ENCODE measurements at places on chromosomes 4 and X. TPM values are rescaled to one million over a fixed set of nuclear protein-coding genes. Genes with fewer than 3 reads are reported as not detected.

DNA sequence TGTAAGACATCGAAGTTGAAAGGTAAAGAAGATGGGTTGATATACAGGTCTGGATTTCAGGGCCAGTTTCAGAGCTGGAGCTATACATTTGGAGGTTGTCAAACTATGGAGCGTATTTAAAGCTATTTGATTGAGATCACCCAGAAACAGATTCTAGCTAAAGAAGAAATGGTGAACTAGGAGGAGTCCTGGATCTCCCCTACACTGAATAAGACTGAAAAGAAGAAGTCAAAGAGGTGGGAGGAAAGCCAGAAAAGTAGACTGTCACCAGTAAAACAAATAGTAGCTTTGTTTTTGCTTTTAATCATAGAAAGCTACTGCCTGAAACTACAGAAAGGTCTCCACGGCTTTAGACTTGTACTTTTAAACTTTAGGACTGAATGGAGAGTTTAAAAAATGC lies 5.0 kb upstream of the NDP start:
- no peak for DNase-seq

DNA sequence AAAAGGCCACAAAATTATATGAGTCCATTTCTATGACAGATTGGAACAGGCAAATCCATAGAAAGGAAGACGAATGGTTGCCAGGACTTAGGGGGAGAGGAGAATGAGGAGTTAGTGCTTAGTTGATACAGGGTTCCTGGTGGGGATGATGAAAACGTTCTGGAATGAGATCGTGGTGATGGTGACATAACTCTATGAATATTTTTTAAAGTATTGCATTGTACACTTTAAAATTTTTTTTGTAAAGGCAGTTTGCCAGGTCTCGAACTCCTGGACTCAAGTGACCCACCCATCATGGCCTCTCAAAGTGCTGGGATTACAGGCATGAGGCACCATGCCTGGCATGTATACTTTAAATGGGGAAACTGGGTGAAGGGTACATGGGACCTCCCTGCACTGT lies 9.9 kb upstream of the CCNQ start:
- DNase-seq, result no peak

DNA sequence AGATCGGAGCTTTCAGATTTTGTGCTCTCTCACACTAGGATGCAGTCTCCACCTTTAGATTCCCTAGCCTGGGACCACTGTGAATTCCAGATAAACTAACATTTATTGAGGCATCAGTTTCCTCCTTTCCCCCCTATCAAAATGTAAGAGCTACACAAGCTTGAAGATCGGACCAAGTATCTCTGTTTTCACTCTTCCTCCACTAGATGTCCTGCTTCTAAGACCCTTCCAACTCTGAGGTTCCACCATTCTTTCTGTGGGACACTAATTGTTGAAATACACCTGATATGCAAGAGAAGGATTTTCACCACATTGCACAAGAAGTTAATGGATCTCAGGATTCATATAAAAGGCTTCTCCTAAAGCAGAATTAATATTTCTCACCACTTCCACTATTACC lies 43.0 kb upstream of the PHOX2B start:
- DNase-seq, result no peak

- no peak for DNase-seq
Observed at GRCh38 chr4:133600008-133600407, 450.9 kb downstream of the PCDH10 start.

- DNase-seq, result no peak
Observed at GRCh38 chr4:4930677-4931076, 71.2 kb downstream of the MSX1 start.

DNA sequence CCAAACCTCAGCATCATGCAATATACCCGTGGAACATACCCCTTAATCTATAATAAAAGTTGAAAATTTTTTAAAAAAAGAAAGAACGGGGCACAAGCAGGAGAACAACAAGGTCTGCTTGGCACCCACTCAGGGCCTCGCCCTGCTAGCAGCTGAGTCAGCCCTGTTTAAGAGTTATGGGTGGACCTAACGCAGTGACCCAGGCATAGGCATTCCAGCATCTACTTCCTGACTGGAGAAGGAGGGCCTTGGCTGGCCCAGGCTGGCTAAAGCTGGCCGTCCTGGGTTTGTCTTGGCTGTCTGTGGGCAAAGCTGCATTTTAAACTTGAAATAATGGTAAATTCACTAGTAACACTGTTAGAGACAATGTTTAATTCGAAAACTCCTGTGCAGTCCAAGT lies 236.7 kb upstream of the PGRMC2 start:
- DNase-seq, result no peak

Gene KIF4A
- 44.7 TPM for total RNA-seq

DNA sequence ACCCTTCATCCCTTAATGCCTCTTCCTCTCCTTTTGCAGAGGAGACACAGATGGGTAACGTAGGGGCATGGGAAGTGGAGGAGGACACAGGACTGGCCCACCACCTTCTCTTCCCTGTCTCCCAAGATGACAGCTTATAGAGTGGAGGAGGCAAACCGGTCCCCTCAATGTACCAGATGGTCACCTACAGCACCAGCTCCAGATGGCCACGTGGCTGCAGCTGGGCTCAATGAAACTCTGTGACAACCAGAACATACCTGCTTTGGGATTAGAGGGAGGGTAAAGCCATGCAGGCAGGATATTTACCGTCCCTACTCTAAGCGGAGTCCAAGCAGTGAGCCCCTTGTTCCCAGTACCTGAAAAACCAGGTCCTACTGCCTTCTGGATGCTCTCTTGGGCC lies 7.5 kb upstream of the KLHL15 start:
- DNase-seq, result no peak

DNA sequence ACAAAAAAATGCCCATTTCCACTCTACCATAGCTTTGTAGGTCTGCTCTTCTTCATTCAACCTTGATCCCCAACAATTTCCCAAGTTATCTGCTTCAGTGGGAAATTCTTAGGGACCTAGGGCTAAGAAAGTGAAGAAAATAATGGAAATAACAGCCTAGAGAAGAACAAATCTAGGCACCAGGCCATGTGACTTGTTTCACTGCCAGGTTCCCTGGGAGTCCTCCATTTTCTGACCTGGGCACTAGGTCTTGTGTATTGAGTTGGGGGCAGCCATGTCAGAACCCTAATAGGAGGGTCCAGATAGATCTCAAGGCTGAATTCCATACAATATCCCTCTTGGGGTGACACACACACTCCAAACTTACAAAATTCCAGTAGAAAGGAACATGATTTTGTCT lies 194.6 kb upstream of the STK26 start:
- DNase-seq, result no peak

DNA sequence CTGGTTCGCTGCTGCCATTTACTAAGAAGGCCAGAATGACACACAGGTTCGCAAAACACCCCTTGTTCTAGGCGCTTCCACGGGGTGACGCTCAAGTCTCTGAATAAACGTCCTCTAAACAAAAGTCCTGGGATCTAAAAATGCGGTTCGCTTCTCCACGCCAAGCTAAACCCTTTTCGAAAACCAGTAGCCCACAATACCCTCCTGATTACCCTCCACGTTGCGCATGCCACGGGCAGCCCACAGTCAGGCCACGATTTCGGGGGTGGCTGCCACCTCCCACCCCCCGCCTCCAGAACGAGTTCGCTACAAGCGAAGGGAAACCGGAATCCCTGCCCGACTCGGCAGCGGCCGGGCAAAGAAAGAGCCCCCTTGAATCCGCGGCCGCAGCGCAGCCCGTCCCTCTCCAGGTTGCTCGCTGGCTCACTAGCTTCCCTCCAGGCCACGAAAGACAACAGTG lies 423 bp downstream of the RPL39 start:
- DNase-seq, result peak; percentile 58

GRCh38 chr4:103032574-103032973 lies 13.1 kb upstream of the SLC9B1 start:
- no peak for DNase-seq

Gene TMPRSS11F
- total RNA-seq, result not detected

DNA sequence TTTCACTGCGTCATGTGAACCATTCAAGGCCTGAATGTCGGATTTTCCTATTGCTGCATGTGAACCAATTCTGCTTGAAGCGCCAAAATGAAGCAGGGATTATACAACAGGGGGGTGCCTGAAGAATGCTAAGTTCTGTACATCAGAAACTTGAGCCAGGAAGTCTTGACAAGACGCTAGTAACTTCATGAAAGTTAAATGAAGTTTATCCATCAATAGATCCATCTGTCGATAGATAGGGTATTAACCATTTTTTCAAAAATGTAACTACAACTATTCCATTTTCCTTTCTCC lies 590 bp upstream of the NAF1 start:
- no peak for DNase-seq

- no peak for DNase-seq
Observed at GRCh38 chrX:16737024-16737423, 17.6 kb downstream of the SYAP1 start.

DNA sequence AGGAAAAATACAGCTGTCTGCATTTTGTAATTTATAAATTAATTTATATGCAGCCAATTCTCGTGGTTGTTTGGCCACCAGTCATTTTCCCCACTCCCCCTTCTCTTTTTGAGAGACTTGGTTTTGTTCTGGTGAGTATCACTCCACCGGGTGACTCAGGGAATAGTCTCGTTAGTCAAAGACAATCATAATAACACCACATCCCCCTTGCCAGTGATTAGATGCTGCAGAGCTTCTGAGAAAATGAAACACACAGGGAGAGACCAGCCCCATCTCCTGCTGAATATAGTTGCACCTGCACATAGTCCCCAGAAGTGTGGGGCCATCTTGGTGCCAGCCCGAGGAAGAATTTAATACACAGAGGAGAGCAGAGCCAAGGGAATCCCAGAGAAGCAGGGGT lies 8.0 kb upstream of the FNIP2 start:
- DNase-seq, result no peak

GRCh38 chr4:173521467-173522159 lies 8.4 kb downstream of the HAND2 start:
- DNase-seq, result peak; percentile 19

All from activated CD8-positive, alpha-beta memory T cell treated with anti-CD3 and anti-CD28 coated beads, Interleukin-2, amount 10 ng/mL, durations not matched to agents 7 days and 5 days (primary cell).